ENCODE measurements at places on chromosomes 6 and 20.

GRCh38 chr6:17278289-17279063, 2.7 kb upstream of the RBM24 start:
- no peak for DNase-seq

DNA sequence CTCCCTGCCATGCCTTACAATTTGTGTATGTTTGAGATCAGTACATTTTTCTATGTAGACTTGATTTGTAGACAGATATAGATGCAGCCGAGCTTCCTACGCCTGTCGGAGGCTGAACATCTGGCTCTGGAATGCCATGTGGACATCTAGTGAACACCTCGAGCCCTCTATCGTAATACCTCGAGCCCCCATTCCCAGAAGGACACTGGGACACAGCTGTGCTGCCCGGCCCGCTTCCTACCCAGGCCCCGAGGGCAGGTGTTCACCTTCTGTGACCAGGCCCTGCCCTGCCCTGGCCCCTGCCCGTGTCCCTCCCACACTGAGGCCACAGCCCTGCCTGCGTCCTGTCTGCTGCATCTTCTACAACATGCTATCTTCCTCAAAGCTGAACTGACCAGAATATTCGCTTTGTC, 12.9 kb downstream of the RPS6KA2 start:
- DNase-seq = no peak

DNA sequence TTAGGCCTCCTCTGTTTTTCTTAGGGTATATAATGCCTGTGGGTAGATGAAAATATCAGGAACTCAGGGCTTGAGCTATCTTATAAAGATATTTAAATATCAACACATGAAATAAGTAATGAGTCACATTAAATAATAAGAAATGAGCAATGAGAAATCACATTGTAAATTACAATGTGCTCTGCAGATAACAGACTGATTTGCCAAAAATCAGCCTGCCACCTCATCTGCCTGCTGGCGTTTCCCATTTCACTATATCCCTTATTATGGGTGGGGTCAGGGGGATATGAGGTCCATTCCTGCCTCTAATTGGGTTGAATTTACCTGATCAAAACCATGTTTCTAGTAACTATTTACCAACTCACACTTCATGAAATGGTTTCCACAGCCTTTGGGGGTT, 335.2 kb downstream of the CDC5L start:
- no peak for DNase-seq

DNA sequence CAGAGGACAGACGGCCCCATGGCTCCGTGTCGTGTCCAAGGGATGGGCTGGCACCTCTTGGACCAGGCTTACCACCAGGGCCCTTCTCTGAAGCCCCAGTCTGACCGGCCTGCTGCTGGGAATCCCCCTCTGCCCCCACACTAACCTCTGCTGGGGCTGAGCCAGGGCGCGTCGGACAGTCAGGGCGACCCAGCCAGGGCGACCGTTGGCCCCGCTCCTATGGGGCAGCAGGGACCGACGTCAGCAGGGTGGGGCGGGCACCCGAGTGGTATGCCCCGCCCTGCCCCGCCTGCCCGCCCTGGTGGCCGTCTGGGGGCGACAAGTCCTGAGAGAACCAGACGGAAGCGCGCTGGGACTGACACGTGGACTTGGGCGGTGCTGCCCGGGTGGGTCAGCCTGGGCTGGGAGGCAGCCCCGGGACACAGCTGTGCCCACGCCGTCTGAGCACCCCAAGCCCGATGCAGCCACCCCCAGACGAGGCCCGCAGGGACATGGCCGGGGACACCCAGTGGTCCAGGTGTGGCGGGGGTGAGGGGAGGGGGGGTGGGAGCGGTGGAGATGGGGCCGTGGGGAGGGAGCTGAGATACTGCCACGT, at the start of gene SLC17A9:
Gene SLC17A9, plus strand, starts transcription at position 337 of the 595 bp plus-strand sequence. Its CDS starts 122 bp downstream, at position 459.
- peak; percentile 17 for DNase-seq

DNA sequence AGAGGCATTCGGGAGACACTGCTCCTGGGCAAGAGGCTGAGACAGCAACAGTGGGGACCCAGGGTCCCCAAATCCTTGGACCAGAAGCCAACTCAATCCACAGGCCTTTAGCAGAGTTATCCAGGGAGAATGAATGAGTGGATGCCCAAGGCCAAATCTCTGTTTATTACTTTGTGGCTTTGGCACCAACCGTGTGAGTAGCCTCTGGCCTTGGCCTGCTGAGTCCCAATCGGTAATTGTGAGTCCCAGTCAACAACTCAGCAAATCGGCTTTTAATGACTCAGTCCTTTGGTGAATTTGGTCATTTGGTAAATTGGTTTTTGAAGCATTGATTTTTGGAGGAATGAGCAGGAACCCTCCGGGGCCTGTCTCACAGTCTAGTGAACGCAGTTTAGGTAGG, 29.1 kb upstream of the ECI2 start:
- DNase-seq = no peak

- no peak for DNase-seq
These were observed 32.1 kb upstream of the IRF4 start for GRCh38 chr6:359261-360035.

DNA sequence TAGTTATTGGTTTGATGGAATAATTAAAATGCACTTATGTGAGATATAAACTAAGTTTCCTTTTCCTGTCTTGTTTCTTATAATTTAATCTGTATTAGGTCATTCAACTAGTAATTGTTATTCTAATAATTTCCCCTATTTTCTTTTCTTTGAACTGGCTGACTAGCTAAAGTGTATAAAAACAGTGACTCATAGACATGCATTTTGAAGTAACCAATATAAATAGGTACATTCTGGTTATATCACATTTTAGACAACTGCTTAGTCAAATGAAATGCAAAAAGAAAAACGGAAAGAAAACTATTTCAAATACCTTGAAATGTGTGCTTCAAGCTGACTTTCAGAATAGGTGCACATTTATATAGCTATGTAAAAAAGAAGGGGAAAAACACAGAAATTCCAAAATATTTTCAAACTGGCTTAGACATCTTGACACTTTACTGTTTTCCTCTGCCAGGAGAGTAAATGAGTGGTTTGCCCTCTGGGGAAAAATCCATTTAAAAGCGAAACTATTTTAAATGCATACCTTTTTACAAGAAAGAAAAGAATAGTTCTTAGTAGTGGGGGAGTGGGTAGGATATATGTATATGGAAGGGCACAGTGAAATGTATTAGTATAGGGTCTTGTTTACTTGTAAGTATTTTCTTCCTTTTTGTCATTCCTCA, 28.3 kb downstream of the KCNQ5 start:
- DNase-seq = no peak

- no peak for DNase-seq
These were observed 74.2 kb downstream of the TAF4 start for GRCh38 chr20:61991476-61991875.

DNA sequence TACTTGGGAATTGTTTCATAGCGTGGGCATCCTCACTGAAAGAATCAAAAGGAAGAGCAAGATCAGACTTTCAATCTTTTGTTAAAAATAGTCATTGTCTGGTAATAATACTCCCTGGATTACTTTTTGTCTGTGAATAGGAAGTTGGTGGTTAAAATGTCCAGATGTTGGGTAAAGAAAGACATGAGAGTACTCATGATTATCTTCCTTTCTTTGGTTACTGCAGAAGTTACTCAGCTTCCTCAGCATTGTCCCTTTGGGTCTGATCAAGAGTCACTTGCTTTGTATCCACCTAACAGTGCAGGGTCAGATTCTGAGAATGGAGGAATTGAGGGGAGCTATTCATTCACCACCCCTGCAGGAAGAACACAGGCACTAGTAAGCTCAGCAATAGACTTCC, 54.6 kb downstream of the RIN2 start:
- DNase-seq = no peak

GRCh38 chr6:5701174-5701573, 305.6 kb downstream of the NRN1 start:
- DNase-seq = no peak

- no peak for DNase-seq
These were observed 101.1 kb upstream of the TAB2 start for GRCh38 chr6:149216459-149216858.

- no peak for DNase-seq
These were observed 66.0 kb downstream of the ZBTB2 start for GRCh38 chr6:151325075-151326050.

DNA sequence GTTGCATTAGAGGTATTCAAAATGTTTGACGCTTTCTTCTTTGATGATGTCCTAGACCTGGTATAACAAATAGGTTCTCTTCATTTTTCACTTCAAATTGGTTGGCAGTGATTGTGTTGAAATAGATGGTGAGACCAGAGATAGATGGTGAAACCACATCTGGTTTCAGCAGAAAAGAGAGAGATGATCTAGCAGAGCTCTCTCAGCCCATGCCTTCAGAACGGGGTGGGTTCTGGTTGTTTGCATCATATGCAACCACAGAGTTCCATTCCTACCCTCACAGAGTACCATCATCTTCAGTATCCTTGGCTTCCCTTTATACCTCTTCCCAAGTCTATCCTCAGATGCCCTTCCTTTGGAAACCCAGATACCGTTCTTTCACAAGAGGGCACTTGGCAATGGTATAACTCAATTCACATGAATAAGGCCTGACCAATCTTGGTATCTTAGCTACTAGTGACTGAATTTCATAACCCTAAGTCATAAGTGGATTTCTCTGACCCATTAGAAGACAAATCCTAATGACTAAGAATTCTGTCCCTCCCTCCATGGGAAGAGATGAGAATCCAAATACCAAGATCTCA, 93.7 kb downstream of the UBE3D start:
- DNase-seq = no peak

- peak; percentile 92 for DNase-seq
These were observed at the start of gene SPATA2 for GRCh38 chr20:49915380-49916145. TSS of gene SPATA2 (minus strand) at chr20:49915529. CDS start at chr20:49908490, 7,039 bp downstream.

GRCh38 chr20:4026093-4026601, 10.8 kb upstream of the RNF24 start:
- no peak for DNase-seq

GRCh38 chr6:93787841-93788240, 368.5 kb upstream of the EPHA7 start:
- no peak for DNase-seq

DNA sequence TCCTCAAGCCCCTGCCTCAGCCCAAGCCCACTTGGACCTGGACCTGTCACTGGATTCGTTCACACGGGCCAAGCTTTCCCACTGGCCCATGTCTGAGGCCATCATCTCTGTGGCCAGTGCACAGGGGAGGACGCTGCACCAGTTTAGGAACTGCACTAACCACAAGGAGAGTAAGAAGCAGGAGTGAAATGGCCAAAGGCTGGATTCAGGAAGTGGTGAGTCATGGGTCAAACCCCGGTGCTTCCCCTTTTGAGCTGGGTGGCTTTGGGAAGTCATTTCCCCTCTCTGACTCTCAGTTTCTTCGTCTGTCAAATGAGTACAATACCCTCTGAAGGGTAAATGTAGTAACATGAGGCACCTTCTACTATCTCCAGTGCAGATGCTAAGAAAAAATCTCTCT, 87.9 kb downstream of the CD40 start:
- DNase-seq = no peak

DNA sequence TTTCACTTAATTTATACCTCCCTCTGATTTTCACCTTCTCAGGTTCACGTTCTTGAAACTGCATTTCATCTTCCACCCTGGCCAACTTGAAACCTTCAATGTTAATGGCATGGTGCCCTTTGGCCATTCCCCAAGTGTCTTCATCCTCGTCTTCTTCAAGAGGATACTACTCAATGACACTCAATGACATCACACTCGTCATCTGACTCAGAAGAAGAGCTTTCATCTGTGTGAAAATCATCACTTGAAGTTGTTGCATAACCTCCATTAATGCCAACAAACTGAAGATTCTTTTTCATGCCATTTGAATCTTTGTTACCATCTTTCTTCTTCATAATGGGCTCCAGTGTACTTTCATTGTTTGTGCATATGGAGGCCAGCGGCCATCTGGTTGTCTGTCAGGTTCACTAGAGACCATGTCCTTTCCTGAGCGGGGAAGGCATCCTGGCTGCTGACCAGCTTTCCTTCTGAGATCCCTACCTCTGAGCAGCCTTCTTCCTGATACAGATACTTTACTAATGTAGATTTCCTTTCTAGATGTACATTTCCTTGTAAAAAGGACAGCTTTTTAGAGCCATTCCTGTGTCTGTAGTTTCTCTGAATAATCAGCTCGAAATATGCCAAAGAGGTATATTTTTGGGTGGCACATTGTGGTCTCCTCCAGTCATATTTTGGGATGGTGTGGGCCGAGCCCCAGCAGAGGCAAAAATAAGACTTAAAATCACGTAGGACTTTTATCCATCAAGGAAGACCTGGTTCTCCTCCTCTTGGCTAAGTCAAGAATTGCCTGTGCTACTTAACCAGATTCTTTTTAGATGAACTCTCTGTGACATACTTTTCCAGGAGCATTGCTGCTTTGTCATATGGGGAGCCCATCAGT, 21.3 kb downstream of the TRMT6 start:
- DNase-seq = no peak

DNA sequence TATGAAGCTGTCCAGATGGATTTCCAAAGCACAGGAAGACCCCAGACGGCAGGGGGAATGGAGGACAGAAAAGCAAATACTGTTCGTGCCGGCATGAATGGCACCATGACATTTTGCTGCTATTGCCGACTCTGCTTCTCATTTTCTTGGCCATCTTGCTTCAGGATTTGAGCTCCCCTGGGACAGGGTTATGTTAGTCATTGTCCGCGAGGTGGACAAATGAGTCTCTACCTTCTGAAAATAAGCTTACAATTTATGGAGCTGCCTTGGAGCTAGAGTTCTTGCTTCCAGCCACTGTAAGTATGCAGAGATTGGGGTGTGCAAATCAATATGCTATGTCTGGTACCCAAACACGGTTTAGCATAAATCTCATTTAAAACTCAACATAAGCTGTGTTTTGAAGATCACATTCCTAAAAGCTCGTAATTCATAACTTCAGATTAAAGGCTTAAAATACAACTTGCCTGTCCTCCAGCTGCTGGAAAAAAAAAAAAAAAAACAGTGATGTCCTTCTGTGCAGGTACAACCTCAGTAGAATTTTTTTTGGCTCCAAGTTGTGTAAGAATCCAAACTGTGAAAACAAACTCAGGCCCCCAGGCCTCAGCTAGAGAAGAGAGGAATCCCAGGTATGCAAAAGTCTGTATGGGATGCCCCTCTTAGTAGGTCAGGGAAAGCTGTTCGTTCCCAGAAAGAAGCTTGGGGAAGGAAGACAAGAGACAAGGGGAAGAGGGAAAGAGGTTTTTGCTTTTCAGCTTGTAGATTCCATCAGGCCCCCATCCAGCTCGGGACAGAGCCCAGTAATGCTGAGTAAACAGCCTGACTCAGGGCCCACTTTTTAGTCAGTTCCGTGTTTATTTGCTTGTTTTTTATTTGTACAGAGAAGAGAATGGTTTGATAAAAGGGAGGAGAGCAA, 184.2 kb upstream of the FOXA2 start:
- no peak for DNase-seq

GRCh38 chr6:8530785-8531435, 95.6 kb upstream of the SLC35B3 start:
- DNase-seq = no peak

Measured in central memory CD4-positive, alpha-beta T cell (primary cell).